ENCODE measurements at places on chromosomes 3 and 15.

GRCh38 chr3:145118303-145118702 is 1042.7 kb downstream of the PLOD2 start:
- no peak for DNase-seq

- DNase-seq = peak; percentile 30
Observed at GRCh38 chr15:60385620-60386552, 11.9 kb downstream of the ANXA2 start.

DNA sequence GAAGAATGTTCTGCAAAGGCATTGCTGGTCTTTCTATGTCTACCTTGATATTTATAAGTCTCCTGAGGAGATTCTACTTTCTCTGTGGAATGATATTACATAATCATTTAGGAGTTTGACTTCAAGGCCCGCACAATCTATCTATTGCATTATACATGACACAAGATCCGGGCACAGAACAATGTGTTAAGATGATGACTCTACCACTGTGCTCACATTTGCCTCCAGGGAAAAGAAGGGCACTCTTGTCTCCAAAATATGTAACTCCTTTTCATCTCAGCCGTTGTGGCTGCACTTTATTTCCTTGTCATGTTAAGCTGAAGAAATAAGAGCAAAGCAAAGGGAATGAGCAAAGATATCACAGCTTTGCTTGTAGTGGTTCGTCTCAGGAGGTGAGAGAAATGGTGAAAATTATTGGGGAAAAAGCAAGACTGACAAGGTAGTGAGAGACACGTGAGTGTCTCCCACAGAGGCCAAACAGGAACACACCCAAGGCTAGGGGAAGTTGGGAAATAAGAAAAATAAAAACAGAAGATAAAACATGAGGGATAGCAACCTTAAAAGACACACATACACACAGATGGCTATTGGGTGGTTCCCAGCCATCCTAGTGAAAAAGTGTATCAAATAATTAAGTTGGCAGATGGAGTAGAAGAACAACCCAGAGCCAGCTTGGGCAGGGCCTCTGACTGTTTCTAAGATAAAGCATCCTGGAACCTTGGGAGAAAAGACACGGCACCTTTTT is 184.3 kb downstream of the P3H2 start:
- no peak for DNase-seq

GRCh38 chr3:12615266-12615665 is 48.7 kb downstream of the RAF1 start:
- DNase-seq = no peak

GRCh38 chr3:83622526-83622925 is 1336.3 kb upstream of the CADM2 start:
- no peak for DNase-seq

- DNase-seq = peak; percentile 1
Observed at GRCh38 chr3:103085465-103085864, 650.6 kb downstream of the ZPLD1 start.

DNA sequence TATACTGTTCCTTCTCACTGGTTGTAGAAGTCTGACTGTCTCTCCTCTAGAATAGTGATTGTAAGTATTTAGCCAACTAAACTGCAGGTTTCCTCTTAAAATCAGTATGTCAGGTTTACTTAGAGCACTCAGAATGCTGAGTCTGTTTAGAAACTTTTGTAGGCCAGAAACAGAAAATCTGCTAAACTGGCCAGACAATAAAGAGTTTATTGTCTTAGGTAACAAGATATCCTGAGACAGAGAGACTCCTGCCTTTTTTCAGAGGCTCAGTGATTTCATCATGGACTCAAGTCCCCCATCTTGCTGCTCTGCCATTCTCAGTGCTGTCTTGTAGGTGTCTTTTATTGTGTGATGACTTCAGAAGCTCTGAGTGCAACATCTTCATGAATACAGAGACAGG is 279.0 kb downstream of the MFSD1 start:
- no peak for DNase-seq

DNA sequence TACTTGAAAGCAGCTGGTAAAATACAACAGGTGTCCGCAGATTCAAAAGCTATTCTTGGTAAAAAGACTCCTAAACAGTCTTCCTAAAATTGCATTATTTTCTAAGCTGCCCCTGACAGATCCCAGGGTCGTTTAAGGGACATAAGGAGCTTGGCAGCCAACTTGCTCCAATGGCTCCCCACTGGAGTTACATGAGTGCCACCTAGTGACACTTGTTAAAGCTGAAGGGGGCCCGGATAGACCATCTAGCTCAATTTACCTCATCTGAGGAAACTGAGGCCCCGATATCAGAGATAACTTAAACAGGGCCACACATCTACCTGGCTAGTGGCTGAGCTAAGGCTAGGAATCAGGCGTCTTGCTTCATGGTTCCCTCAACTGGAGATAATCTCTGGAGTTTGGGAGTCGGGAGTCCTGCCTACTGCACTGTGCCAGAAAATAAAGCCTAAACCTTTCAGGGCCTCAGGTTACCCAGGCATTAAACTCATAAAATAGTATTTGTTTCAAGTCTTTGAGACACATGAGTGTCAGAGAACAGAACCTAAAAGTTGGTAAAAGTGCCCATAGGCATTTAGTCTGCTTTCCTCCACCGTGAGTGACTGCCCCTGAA is 6.5 kb upstream of the TBC1D23 start:
- peak; percentile 80 for DNase-seq

DNA sequence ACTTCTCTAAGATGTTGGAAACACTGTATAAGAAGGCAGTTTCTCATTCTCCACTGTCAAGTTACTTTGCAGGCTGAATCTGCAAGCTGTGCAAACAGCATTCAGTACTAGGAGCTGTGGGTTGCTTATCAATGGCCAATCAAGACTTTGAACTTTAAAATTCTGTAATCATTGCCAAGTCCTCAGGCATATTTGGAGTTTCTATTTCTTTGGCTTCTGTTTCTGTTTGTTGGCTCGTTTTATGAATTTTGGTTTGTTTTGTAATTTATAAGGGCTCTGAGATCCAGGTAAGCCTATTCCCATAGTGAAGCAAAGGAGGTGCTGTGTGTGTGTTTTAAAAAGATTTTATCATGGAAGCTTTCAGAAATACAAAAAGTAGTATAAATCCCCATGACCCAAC is 32.1 kb downstream of the TLNRD1 start:
- DNase-seq = no peak

GRCh38 chr3:189395825-189396224 is 224.1 kb downstream of the TPRG1 start:
- no peak for DNase-seq

GRCh38 chr15:31399544-31400171 is 73.0 kb downstream of the KLF13 start:
- peak; percentile 51 for DNase-seq

GRCh38 chr3:145951441-145951840 is 209.5 kb downstream of the PLOD2 start:
- peak; percentile 61 for DNase-seq

GRCh38 chr3:124149771-124150170 is 157.8 kb upstream of the ROPN1 start:
- DNase-seq = no peak

DNA sequence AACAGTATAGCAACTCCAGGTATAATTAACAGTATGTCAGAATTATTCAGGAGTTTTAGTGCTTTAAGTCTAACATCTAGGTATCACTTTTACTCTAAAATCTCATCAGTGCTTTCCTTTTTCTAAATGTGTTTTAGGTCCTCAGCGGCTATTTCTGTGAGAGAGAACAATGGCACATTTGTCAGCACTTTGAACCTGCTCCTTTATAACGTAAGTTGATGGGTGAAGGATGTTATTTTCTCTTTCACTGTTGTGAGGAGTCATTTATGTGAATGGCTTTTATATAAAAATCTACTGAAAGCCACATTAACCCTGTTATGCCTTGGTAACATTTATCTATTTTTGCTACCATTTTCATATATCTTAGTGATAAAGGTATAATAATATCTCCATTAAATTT is 22.8 kb downstream of the ZPLD1 start:
- DNase-seq = no peak

DNA sequence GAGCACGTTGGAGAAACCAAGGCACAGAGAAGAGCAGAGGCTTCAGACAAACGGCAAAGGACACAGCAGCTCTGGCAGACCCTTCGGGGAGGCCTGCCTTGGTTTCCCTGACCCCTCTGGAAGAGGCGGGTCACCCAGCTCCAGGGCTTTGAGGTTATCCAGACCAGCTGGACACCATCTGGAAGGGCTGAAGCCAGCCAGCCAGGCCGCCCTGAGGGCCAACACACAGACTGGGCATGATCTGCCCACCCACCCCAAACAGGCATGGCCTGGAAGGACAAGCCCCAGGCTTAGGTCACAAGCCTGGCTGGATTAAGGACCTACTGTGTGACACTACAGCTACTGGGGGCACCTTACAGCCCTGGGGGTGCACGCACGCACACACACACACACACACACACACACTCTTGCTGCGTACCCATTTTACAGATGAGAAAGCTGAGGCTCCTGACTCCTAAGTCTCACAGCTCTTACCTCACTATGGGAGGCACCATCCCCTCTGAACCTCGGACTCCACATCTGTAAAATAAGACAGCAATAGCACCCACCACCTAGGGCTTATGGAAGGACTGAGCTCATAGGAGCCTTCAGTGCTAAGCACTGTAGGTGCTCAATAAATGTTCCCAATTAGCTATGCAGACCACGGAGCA is 10.8 kb downstream of the PLXND1 start:
- DNase-seq = no peak

DNA sequence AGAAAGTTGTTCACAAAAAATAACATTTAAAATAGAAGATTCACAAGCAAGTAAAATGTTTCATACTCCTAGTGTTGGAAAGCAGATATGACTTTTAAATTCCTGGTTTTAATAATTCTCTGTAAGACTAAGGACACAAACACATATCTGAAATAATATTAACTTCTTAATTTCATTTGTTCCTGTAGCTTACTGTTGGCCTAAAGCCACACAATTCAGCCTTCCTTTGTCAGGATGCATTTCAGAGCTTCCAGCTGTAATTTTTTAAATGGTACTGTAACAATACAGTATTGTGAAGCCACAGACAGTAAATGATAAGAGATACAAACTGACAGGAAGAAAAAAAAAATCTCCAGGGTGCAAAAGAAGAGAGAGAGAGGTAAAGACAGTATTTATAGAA is 84.2 kb downstream of the TMCC1 start:
- DNase-seq = no peak

GRCh38 chr3:27467545-27467944 is 16.6 kb downstream of the SLC4A7 start:
- peak; percentile 56 for DNase-seq

DNA sequence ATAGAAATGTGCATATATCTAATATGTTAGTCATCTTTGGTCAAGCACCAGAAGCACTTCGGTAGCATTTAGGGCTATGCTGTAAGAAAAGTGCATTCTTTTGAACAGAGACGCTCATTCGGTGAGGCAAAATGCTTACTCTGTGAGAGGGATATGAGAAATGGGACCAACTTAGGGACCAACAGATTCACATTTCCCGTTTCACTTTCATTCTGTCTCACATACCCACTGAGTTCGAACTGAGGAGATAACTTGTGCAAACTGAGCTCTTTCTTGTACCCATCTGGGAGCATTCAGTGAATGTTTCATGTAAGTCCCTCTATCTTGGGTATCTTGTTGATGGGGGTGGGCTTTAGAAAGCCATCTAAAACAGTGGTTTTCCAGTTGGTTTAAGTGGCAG is 135.3 kb downstream of the FEZF2 start:
- peak; percentile 3 for DNase-seq

GRCh38 chr3:189944285-189945145 is 176.2 kb downstream of the P3H2 start:
- DNase-seq = no peak

All from fibroblast of skin of right biceps (primary cell).